ENCODE measurements at places on chromosomes 12 and 14.

- no peak for DNase-seq
These were observed 37.5 kb downstream of the EMP1 start for GRCh38 chr12:13233830-13234641.

DNA sequence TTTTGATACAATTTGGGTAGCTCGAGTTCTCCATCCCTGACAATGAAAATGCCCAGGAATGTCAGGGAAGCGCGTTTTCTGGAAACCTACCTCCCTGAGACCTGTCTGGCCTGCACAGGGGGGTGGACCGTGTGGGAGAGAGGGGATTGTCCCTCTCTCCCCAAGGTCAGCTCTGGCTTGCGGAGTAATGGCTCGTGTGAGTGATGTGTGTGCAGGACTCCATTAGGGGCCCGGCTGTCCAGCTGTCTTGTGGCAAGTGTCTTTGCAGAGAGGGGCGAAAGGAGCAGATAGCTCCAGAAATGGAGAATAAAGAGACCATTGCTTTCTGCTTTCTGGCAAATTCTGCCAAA lies 215.3 kb downstream of the CHST11 start:
- DNase-seq = no peak

DNA sequence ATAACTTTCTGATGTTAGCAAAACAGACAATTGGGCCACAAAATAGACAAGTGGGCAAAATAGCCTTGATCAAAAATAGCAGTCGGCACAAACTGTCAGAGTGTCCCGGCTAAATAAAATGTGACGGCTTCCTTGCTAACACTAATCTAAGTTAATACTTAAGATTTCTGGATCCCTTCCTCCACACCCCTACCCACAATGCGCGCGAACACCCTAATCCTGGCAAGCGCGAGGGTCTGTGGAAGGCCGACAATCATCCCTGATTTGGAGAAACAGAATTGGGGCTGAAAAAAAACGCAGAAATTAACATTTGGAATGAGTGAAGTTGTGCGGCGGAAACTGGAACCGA lies 489 bp downstream of the CEP290 start:
- no peak for DNase-seq

DNA sequence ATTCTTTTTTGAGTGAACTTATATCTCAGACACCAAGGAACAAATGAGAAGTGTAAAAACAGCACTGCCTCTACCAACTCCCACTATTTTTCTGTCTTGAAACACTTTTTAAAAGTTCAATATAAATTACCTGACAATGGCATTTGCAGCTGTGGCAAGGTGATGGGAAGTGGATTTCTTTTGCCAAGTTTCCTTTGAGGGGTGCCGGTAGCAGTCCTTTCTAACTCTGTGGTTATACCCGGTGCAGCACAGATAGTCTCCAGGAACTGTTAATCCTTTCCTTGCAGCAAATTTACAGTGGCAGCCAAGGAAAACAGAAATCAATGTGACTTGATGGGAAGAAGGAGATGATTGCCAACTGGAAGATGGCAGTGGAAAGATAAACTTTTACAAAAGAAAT lies 243.7 kb downstream of the BCAT1 start:
- DNase-seq = no peak

- no peak for DNase-seq
These were observed at the start of gene RNASE11 for GRCh38 chr14:20587489-20588154. Gene RNASE11, minus strand, starts transcription at chr14:20588001.

DNA sequence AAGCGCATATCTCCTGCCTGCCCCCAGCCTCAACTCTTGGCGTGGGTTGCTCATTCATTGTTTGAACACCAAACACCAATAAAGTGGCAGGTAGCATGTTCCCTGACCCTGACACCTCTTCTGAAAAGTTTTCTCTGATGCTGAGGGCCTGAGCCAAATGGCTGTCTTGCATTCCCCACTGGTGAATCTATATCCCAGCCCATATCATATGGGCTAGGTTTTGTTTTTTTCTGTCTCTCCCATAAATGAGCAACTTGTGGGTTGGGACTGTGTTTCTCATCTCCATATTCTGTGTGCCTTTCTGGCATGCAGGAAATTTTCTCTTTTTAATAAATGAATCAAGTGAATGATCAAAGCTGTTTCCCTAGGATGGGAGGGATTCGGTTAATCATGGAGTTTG lies 5.0 kb downstream of the MYO1A start:
- no peak for DNase-seq

DNA sequence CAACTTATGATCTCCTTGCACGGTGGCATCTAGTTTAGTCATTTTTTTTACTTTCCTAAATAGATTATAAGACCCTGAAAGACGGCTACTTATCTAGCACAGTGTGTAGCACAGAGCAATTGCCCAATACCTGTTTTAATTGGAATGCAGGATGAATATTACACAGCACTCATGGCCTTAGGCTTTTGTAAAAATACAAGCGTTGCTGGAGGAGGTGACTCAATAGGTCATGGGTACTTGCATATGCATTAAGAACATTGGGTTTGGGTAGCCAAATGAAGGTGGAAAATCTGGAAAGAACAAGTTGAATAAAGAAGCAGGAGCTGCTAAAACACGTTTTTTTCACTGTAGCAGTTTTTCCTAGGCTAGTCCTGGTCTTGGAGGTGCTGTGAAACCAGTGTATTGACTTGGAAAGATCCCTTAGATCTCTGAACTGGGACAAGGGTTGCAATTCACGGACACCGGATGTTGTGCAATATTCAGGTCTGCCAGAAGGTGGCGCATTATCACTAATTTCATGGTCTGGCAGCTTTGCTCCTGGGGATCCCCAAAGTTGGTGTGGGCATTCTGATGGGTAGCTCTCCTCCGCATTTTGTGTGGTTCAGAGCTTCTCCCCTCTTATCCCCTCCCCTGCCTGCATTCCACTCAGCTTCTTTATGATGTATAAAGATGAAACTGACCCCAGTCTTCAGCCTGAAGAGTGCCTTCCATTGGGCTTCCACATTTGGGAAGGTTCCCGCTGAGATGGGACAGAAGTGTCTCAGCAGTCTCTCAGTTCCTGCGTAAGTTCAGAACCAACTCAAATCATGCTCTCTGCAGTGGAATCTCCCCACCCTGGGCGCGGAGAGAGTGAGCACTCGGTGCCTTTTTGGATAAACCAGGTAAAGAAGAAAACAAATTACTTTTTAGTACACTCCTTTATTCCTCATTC lies 278.3 kb downstream of the NRXN3 start:
- DNase-seq = no peak

DNA sequence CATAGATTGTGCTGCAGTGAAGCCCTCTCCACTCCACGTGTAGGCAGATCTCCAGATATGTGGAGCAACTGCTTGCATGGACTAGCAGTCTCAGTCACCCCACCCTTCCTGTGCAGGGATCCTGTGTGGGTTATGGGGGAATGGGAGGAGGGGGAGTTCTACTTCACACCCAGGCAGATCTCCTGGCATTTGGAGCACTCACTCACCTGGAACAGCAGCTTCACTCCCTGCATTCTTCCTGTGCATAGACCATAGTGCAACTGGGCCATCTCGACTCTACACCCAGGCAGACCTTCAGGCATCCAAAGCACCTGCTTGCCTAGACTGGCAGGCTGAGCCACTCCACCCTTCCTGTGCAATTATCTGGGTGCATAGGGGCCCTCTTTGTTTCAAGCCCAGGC lies 96.0 kb upstream of the PCED1B start:
- DNase-seq = no peak

GRCh38 chr14:84217066-84217465 lies 1312.9 kb upstream of the FLRT2 start:
- no peak for DNase-seq

Data from NCI-H2081 treated with DMSO at 0.1 percent for 48 hours (cell line).